ENCODE measurements at places on chromosomes 3 and 15.

GRCh38 chr3:171824116-171824515 lies 13.8 kb upstream of the PLD1 start:
- DNase-seq: no peak

DNA sequence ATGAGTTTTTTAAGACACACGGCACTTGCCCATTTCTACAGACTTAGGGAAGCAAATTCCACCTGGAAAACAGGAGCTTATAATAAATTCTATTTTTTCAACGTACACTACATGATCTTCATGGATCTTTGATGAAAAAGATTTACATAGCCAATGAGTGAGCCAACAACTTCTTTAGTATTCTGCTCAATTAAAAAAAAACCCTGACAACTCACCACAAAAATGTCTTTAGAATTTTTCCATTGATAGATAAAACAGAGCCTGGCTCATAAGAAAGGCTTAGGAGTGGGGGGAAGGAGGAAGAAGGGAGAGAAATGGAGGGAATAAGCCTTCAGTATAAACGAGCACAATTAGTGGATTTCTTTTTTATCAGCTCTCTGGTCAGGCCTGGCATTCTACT lies 126.7 kb downstream of the ATP10A start:
- no peak for DNase-seq

DNA sequence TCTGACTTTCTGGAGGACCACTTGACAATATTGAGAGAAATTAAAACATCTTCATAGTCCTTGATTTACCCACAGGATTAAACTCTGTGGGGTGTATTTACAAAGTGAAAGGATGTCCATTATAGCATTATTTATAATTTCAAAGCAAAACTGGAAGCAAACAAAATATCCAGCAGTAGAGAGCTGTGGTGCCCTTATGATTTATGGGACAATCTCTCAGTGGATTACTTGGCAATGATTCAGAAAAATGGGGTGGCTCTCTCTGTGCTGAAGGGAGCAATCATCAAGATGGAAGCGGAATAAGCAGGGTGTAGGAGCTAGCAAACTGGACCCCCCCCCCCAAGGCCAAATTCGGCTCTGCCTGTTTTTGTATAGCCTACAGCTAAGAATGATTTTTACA lies 9.0 kb downstream of the PPCDC start:
- DNase-seq: no peak

DNA sequence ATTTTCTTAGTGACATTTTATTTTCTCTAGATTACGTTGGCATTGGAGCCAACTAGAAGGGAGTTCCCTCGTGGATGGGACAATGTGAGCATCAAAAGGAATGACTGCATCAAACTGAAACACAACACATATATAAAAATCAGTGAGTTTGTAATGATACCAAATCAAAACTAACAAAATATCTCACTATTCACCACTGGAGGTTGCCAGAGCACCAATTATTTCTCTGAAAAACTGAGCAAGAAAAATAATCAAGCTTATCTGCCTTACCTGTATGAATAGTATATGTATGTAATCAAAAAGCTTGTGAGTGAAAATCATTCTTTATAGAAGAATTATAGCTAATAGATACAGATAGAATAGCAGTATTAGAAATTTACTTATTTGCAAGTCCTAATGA lies 46.8 kb upstream of the OTOL1 start:
- no peak for DNase-seq

DNA sequence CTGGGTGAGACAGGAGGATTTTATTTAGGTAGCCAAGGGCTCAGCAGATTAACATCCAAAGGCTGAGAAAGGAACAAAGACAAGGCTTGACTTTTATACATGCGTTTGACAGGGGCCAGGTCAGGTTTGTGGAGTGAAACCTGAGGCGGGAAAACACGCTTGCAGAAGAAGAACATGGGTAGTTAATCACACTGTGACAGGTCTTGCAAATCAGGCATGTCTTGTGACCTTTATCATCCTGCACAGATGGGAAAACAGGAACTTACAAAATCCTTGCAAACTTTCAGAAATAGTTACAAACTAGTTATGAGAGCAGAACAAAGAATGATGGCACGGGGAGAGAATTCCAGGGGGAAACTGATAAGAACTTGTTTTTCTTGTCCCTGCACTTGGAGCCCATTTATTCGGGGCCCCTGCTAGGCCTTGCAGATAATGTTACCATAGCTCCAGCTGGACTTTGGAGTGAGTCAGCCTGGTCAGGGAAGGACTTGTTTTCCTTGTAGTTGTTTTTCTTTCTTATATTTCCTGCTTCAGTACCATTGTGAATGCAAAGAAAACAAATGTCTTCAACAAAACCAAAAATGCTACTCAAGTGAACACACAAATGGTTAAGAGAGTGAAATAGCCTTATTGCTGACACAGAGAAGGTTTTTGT lies 965.9 kb upstream of the ROBO1 start:
- no peak for DNase-seq

All from T-helper 1 cell (primary cell).